ENCODE measurements at places on chromosomes 1 and 21.

GRCh38 chr21:38455403-38455802 is 42.9 kb downstream of the ERG start:
- DNase-seq, result no peak

- no peak for DNase-seq
These were observed 105.9 kb upstream of the IGSF21 start for GRCh38 chr1:18001725-18002124.

DNA sequence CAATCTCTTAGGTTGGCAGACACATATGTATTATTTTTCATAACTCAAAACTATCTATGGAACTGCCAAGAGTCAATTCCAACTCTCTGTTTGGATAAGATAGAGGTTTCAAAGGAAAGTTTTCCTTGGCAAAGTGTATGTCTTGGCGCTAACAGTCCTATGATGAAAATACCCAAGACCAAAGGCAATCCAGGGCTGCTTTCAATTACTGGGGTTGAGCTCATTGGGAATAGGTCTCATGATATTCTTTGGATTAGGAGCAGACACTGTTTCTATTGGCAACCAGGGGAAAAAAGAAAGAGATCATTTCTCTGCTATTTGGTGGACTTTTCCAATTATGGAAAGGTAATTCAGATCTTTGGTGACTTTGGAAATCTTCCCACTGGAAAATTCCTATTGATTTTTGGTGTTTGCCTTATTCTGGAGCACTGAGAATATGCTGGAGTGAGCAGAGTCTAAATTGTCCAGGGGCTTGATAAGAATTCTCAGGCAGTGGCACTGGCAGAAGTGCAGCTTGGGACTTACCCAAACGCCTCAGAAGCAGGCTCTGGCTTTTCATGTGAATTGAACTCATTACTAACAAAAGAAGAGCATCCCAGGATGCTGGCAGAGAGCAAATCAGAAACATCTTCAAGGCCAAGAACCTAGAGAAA is 20.4 kb upstream of the PLXNA2 start:
- no peak for DNase-seq

DNA sequence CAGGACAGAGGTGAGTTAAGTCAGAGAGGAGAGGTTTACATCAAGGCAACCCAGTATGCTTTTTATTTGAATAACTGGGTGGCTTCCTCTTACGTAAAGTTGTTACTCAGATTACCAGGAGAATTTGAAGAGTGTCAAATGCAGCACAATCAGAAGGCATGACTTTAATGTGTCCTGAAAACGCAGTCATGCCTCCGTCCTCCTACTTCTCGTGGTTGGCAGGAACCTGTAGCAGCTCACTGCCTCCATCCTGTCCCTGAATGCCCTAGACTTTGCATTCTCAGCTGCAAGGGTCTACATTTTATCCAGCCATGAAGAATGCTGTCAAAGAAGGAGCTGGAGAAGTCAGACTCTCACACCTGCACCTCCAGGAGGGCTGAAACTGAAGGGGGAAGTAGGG is 66.7 kb downstream of the MIS18A start:
- no peak for DNase-seq

DNA sequence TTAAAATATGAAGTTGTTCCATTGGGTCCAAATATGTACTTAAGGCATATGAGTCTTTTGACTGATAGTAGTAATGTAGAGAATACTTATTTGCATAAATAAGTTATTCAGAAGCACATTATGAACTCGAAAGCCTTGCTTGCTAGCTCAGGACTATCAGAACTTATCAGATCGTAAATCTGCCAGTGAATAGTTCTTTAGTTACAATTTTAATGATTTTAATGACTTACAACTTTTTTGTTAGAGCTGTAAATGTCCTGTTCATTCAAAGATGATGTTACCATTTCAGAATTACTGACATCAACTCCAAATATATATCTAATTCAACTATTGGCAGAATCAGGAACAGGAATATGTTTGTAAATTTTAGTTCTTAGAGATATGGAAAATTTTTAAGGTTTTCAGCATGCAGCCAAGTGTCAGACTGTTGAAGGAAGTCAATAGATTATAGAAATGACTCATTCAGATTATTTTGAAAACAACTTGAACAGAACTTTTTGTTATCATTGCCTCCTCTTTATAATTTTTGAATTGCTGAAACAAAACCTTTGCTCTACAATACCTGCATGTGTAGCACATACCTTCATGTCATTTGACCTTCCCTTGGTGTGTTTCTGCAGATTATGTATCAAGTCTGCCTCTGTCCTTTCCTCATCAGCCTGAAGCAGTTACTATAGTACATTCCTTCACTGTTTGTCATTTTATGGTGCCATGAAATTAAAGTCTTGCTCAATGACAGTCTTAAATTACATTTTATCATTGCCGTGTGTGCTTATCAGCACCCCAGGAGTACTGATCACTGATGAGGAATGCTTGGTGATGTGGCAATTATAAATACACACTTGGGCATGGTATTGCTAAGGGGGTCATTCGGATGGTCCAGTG is 44.9 kb downstream of the LRRC8D start:
- peak; percentile 11 for DNase-seq

DNA sequence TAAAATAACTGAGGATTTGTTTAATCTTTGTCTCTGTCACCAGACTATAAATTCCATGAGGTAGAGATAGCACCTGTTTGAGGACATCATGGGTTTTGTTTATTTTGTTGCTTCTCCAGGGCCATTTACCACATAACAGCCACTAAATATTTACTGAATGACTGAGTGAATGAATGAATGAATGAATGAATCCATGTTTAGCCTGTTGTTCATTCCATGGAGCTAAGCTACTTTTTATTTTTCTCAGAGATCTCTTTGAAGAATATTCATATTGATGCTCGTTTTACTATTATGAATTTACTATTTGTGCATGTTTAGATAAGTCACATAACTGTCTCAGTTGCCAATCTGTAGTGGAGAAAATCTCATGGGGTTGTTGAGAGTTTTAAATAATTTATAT is 17.7 kb downstream of the LRRC8B start:
- no peak for DNase-seq

GRCh38 chr1:41318135-41318534 is 43.1 kb upstream of the FOXO6 start:
- DNase-seq, result no peak

GRCh38 chr1:227318853-227319607 is 738 bp upstream of the CDC42BPA start:
- DNase-seq, result peak; percentile 96

- no peak for DNase-seq
These were observed 9.2 kb downstream of the DENND4B start for GRCh38 chr1:153937331-153937730.

- DNase-seq, result no peak
These were observed 28.1 kb downstream of the QSOX1 start for GRCh38 chr1:180182643-180183311.

- no peak for DNase-seq
These were observed 1.7 kb downstream of the LMOD1 start for GRCh38 chr1:201944639-201945038.

GRCh38 chr1:184647471-184647870 is 107.2 kb downstream of the EDEM3 start:
- DNase-seq, result no peak

GRCh38 chr1:81287411-81288080 is 513.2 kb upstream of the ADGRL2 start:
- DNase-seq, result no peak

DNA sequence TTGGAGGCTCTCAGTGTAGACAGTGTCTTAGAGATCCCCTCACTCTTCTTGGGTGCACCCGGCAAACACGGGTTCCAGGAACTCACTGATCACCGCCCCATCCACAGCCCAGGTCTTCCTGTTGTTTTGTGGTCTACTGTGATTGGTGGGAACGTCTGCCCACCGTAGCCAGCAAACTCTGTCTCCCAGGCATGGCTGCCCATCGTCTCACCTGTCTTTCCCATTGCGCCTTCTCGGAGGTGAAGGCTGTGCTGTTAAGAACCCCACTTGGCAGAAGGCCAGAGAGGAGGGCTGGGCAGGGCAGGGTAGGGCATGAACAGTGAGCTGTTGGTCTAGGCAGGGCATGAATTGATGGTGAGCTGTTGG is 14.1 kb upstream of the KCNA2 start:
- DNase-seq, result no peak

DNA sequence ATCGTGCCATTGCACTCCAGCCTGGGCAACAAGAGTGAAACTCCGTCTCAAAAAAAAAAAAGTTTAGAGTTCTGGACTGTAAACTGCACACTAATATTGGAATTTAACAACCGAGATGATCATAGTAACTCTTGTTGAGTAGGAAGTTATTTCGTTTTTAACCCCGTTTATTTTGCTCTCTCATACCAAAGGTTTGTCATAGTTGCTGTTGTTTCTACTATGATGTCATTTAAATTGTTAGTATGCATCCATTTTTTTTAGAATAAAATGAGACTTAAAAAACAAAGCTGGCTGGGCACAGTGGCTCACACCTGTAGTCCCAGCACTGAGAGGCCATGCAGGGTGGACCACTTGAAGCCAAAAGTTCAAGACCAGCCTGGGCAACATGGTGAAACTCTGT is 49.3 kb downstream of the DOP1B start:
- no peak for DNase-seq

DNA sequence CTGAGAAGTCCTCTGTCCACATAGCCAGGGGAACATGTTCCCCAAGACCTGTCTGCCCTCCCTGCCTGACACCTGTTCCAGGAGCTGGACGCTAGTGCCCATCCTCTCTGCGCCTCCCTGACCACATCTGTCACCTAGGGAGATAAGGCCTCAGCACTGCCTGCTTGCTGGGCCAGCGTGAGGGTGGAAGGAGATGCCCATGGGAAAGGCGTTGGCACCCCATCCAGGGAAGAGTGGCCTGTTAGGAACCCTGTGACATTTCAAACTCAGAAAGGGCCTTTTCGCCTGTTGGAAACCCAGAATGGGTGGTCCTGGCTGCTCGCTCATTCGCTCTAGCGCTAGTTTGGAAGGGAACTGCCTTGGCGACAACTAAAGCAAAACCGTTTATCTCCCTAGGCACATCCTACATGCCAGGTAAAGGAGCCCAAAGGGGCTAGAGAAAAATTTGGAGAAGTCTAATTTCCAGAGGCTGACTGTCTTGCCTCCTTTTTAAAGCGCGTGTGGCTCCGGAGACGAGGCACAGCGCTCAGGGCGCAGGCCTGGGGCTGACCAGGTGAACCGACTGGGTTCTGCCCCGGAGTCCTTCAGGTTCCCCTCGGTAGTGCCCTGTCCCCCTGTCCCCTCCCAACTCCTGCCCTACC is 410 bp downstream of the ACTA1 start:
- no peak for DNase-seq

GRCh38 chr1:214446772-214447556 is 104.4 kb downstream of the PTPN14 start:
- DNase-seq, result peak; percentile 100

- no peak for DNase-seq
These were observed 589 bp upstream of the CATSPER4 start for GRCh38 chr1:26189751-26190275.

GRCh38 chr1:35129080-35129479 is 49.9 kb downstream of the ZMYM1 start:
- DNase-seq, result no peak

DNA sequence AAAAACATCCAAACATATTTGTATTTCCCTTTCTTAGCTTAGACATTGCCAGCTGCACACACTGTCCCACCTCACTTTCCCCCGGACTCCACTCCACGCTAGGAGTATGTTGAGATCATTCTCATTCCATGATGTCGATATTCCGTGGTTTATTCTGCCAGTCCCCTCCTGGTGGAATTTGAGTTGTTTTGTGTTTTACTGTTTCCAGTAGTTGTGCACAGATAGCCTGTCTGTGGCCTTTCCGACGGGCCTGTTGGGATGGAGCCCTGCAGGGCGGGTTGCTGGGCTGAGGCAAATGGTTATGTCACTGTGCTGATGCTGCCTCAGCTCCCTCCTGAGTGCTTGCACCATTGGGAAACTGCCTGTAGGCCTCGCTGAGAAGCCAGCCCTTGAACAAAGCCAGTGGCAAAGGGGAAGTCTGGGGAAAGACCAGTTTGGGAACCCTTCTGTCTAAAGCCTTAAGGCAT is 12.8 kb downstream of the TRAPPC10 start:
- DNase-seq, result peak; percentile 63

GRCh38 chr1:119971710-119972570 is 75.6 kb upstream of the ADAM30 start:
- no peak for DNase-seq

GRCh38 chr21:8990326-8991087 is 1530.9 kb upstream of the TPTE start:
- DNase-seq, result no peak

GRCh38 chr1:109499661-109500536 is 6.0 kb downstream of the CYB561D1 start:
- peak; percentile 81 for DNase-seq

DNA sequence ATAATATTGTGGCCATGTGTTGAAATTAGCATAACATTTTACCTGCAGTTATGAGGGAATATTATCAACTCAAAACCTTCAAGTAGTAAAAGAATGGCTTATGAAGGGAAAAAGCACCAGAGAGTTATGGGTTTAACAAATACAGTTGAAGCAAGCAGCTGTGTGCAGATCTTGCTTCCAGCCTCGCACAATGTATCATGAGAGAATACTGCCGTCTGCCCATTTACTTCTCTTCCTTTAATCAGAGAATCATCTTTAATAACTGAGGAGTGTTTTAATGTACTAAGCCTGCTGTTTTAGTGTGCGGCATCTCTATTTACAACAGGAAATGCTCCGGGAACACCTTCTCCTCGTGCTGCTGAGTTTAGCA is 120.9 kb downstream of the ATG4C start:
- no peak for DNase-seq

DNA sequence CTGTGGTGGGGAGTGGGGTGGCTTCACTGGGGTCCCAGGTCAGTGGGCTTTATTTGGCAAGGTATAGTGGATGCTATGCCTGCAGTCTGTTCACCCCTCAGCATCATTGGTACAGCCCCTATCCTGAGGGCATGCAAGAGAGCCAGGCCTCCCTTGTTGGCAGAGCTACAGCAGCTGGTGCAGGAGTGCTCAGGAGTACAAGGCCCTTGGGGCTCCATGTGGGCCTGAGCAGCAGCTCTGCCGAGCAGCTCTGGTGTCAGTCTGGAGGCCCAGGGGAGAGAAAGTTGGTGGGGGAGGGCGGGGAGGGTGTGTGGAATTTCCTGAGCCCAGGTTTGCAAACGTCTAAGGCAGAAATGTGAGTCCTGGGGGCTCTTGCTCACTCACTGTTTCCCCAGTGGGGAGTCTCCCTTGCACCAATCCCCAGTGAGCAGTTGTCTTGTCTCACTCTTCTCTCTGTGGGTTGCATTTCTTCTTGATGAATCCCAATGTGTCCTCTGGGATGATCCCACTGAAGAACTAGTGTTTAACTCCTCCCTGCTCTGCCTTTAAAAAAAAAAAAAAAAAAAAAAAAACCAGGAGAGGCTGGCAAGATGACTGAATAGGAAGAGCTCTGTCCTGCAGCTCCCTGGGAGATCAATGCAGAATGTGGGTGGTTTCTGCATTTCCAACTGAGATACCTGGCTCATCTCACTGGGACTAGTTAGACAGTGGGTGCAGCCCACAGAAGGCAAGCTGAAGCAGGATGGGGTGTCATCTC is 39.5 kb upstream of the CYP4X1 start:
- DNase-seq, result peak; percentile 91

GRCh38 chr1:7898962-7899361 is 41.7 kb downstream of the TNFRSF9 start:
- DNase-seq, result peak; percentile 57
